Smooth muscle cell of the brain vasculature (primary cell): ENCODE measurements at places on chromosomes 7 and 10.

GRCh38 chr10:73647211-73647874 lies 6.1 kb upstream of the MYOZ1 start:
- DNase-seq = no peak

DNA sequence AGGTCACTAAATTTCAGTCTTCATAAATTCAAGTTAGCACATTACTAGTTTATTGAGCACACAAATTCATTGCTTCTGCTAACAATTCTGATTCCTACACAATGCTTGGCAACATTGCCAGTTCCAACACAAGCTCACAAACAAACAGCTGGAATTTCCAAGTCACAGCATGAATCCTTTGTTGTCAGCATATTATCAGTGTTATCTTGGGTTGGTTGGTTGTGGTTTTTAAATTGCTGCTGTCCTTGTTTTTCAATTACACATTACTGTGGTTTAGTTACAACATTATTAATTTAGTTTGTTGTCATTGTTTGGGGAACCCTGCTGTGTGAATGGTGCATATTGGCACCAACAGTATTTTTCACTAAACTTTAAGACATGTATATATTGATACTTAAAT lies 86.0 kb upstream of the ARID5B start:
- DNase-seq = no peak

- DNase-seq = no peak
Observed at GRCh38 chr7:156829669-156830336, 63.2 kb downstream of the LMBR1 start.

GRCh38 chr7:117217106-117218035 lies 105.5 kb downstream of the WNT2 start:
- no peak for DNase-seq

GRCh38 chr7:96418581-96418980 lies 96.7 kb upstream of the SLC25A13 start:
- DNase-seq = no peak

DNA sequence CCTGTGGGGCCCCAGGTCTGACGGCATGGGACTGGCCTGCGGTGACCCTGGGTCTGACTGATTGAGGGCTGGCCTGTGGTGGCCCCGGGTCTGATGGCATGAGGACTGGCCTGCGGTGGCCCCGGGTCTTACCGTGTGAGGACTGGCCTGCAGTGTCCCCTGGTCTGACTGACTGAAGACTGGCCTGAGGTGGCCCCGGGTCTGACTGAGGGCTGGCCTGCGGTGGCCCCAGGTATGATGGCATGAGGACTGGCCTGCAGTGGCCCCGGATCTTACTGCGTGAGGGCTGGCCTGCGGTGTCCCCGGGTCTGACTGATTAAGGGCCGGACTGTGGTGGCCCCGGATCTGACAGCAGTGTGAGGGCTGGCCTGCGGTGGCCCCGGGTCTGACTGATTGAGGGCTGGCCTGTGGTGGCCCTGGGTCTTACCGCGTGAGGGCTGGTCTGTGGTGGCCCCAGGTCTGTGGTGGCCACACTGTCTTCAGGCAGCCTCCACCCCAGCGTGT lies 10.9 kb downstream of the JAKMIP3 start:
- DNase-seq = no peak

DNA sequence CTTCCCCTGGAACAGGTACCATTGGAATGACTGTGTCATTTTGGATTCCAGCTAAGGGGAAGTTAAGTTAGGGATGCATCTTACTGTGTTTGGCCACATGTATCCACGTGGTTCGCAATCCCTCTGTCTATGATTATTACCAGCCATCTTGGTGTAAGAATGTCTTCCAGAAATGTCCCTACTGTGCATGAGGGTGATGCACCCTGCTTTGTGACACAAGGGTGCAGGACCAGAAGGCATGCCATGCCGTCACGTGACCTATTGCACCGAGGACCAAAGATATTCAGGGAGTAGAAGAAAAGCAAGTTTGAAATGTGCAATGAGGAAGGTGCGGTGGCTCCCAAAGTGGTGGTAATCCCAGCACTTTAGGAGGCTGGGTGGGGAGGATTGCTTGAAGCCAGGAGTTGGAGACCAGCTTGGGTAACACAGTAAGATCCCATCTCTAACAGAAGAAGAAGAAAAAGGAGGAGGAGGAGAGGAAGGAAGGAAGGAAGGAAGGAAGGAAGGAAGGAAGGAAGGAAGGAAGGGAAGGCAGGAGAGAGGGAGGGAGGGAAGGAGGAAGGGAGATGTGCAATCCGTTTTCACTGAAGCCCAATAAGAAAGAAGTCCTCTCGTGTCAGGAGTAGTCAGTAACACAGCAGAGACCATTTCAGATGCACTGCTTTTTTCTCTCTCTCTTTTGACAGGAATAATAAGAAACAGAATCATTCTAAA lies 42.5 kb upstream of the USP6NL start:
- no peak for DNase-seq

DNA sequence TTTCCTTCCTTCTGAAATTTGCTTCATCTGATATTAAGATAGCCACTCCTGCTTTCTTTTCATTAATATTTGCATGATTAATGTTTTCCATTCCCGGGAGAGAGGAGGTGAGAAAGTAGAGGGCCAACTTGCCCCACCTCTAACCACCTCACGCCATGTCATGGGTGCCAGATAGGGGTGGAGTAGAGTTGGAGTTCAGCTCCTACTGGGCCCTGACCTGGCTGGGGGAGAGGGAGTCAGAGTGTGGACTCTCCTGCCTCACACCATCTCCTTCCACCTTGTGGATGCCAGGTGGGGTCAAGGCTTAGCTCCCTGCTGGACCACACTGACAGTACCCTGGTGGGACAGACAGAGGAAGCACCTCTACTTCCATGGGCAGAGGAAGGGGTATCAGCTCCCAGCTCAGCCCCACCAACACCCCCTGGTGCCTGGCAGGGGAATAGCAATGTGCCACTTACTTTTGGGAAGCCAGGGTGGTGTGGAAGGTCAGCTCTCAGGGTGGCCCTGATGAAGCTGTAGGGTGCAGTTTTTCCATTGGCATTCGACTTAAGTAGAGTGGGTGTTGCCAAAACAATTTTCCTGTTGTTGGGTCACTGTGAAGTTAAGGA lies 28.0 kb downstream of the CHST12 start:
- no peak for DNase-seq

DNA sequence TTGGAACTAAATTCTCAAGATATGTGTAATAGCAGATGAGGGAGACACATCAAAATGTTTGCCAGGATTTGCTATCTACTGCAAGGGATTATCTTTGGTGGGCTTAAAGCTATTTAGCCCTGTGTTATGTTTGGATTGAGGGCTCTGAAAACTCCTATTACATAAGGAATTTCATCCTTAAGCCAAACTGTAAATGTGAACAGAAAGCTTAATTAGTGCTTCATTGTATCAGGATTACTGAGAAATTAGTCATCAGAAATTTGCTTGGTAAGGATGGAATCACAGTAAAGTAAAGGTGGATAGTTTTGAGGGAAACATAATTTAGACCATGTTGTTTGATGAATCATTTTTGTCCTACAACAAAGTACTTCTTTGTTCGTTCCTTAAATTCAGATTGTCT lies 8.3 kb downstream of the ANKRD7 start:
- DNase-seq = no peak

DNA sequence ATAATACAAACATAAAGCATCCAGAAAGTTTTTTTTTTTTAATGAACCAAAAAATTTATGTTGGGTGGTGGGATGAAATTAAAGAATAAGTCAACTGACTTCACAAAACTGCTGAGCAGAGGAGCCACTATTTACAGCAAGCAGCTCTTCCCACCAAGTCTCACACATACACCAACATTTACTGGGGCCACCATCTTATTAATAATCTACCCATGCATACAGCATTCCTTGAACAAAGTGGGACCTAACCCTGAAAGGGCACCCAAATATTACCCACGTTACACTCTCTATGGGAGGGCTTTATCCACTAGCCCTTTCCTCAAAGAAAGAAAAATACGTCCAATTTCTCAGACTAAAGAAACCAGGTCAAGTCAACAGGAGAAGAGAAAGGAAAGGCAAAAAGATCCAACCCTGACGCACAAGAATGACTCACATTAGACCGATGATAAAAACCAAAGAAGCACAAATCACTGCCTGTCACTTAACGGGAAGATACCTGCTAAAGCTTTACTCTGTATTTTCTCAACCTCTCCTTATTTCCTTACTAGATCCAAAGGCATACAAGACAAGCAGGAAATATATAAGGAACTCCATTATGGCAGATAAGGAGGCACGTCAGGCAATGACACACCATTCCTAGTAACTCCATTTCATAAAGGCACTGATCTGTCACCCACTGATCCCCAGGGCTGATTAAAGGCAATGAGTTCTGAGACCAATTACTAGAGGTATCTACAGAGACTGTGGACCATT lies 141.8 kb upstream of the ASAH2 start:
- DNase-seq = no peak

DNA sequence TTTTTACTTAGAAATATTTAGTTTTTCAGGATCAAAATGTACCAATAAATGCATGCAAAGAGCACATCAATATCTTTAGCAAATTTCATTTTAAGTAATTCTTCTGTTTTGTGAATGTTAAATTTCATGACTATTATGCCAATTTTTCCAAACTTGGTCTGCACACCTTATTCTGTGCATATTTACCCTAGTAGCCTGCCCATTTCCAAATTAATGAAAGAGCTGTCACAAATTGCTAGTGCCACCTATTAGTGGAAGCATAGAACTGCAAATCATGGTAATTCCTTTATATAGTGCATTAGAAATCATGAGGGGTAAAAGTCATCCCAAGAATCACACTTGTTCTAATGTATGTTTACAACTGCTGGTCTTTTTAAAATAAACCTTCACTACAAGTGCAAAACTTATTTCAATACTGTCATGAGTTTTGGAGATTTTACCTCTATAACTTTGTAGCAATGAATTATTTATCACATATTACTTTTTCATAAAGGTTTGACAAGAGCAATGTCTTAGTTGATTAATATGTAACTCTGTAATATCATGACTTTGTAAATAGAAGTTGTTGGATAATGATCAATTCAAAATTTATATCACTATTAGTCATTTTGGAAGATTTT lies 5.7 kb downstream of the SEMA3A start:
- no peak for DNase-seq

DNA sequence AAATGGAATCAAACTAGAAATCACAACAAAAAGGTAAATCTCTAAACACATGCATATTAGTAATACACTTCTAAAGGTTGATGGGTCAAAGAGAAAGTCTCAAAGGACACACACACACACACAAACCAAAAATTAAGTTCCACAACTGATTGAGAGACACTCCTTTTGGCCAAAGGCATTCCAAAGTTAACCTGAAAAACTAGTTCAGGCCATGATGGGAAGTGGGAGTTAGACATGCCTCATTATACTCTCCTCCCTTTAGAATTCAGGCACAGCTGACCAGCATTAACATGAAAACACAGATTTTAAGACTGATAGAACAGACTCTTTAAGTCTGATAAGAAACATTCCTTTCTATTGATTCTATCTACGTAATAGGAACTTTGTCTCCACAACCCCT lies 332.4 kb upstream of the IGFBP3 start:
- no peak for DNase-seq

DNA sequence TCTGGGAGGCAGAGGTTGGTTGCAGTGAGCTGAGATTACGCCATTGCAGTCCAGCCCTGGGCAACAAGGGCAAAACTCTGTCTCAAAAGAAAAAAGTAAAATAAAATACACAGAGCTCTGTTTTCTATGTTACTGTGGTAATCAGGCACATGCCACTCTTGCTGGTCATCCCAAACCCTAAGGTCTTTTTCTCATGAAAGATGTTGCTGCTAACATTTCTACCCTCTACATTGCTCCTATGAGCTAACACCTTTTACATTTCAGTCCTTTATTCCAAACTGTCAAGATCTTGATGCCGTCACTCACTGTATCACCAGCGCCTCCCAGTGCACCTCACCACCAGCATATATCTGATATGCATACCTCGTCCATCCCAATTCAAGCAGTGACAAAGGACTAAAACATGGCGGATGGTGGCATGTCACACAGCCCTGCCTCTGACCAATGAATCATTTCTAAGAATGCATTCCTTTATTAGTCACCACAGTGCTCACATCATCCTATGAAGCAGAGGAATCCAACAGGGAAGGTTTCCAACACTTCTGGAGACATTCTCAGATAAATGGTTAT lies 4.3 kb downstream of the DAGLB start:
- DNase-seq = no peak

DNA sequence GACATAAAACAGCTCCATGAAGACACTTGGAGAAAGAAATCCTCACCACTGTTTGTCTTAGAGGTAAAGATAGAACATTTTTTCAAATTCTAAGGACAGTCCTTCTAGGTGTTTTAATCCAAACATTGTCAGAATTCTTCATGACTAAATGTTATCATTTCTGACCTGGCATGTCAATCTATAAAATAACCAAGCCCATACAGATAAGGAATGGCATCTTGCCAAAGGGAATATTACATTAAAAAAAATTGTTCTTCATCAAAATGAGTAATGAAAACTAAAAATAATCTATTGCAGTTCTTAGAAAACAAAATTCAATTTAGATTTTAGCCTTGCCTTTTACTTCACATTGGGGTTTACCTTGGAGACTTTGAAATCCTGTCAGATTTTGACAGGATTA lies 33.6 kb downstream of the DGKB start:
- no peak for DNase-seq

DNA sequence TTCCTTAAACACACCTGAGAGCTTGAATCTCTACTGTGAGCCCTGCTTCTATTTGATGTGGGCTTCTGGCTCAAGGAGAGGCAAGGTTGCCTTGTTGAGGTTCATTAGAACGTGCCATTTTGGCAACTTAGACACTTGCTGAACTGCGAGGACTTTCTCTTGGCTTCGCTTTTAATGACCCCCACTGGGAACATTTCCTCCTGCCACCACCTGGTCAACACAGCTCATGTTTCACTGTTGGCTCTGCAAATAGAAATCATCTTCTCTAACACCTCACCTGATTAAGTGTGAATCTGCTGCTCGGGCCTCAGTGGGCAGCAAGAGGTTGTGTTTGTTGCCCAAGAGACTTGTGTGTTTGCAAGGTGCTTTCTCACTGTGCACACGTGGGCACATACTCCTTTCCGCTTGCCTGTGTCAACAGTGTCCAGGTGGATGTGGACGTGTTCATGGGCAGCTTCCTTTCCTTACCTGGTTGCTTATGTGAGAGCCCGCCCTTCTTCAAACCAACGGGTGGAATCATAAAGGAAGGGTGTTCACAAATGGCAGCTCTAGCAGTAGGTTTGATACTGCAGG lies 147.0 kb downstream of the NRP1 start:
- no peak for DNase-seq

DNA sequence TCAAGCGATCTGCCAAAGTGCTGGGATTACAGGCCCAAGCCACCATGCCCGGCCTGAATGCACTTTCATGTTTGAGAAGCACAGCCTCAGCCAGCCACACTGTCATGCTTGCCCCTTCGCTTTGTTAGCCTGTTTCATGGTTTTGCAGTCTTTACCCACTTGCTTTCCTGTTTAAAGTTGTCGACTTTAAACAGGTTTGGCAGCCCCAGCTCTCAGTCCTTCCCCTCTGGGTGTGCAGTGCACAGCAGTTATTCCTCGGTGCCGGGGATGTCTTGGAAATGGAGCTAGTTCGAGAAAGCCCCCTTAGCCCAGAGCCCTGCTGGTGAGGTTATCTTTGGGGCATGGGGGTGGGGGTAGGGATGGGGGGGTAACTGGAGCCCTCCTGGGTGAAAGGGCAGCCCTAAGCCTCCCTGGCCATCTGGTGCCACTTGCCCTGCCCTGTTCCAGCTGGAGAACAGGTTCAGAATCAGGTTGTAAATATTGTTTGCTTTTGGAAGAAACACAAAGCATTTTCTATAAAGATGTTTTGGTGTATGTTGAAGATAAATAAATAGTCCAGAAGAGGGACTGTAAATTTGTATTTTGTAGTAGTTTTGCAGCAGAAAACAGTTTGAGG lies 14.8 kb downstream of the TSPAN14 start:
- DNase-seq = no peak
